ENCODE measurements at places on chromosomes 6 and 20.

DNA sequence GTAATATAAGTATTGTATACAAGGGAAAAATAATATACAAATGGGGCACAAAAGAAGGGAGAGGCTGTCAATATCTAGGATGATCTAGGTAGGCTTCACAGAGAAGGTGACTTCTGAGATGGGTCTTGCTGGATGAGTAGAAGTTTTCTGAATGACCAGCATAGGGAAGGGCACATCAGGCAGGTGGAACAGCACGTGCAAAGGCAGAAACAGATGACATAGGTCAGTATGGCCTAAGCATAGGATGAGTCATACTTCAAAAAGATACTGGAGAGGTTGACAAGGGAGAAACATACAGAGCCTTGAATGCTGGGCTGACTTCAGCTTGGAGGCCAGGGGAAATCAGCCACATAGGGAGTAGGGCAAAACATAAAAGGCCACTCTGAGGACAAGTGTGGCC is 31.9 kb upstream of the SIRPA start:
- DNase-seq: no peak

- DNase-seq: no peak
Observed at GRCh38 chr20:8855315-8855714, 213.6 kb upstream of the PLCB4 start.

GRCh38 chr20:24465159-24465558 is 4.3 kb upstream of the SYNDIG1 start:
- DNase-seq: no peak

DNA sequence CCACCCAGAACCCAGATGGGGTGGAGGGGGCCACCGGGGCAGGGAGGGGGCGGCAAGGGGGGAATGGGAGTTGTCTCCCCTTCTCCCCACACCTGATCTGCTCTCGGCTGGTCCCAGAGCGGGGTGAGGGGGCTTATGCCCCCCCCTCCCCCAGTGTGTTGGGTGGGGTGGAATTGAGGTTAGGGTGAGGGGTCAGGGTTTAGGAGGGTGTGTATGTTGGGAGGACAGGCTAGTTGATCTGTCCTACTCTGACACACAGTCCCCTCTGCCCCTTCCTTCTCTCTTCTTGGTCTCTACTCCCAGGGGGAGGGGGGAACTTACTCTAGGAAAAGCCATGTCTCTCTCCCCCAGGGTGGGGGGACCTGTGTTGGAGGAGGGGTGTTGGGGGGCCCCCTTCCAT is 1.9 kb upstream of the ZBTB9 start:
- DNase-seq: no peak
